ENCODE measurements at places on chromosomes 16 and 17.

GRCh38 chr17:40820228-40820838 is 2.1 kb downstream of the KRT10 start:
- no peak for DNase-seq

DNA sequence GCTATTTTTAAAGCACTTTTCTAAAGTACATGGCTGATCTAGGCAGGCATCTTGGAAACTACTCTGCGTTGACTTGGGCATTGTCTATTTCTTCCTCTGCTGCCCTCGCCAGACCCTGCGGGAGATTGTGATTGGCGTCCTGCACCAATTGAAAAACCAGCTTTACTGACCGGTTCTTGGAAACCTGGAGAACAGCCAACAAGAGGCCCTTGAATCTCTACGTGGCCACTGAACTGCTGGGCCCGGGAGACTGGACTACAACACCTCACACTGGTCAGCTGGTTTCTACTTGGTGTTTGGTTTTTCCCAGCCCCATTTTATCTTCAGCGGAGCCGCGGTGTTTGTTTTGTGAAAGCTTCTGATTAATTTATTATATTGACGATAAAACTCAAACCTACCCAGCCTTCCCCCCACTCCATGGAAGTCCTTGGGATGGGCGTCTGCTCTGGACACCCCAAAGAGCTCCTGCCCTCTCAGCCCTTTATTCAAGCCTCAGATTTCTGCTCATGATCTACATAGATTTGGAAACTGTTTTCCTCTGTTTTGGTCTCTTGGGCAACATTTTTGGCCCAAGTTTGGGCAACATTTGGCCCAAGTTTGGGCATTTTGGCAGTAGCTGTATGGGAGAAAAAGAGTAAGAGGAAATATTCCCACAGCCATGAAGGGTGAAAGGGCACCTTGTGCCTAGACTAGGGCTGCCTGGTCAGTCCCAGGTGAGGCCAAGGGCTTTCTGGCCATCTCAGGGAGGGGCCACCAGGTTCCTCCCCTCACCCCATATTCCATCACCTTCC is 4.7 kb downstream of the MLX start:
- no peak for DNase-seq

- no peak for DNase-seq
Observed at GRCh38 chr17:81517339-81518112, 4.9 kb upstream of the ACTG1 start.

- no peak for DNase-seq
Observed at GRCh38 chr17:21160401-21160800, 33.6 kb downstream of the DHRS7B start.

GRCh38 chr16:41439-42068 is 11.9 kb downstream of the POLR3K start:
- no peak for DNase-seq

GRCh38 chr16:77169650-77170236 is 21.2 kb upstream of the MON1B start:
- DNase-seq: peak; percentile 8

DNA sequence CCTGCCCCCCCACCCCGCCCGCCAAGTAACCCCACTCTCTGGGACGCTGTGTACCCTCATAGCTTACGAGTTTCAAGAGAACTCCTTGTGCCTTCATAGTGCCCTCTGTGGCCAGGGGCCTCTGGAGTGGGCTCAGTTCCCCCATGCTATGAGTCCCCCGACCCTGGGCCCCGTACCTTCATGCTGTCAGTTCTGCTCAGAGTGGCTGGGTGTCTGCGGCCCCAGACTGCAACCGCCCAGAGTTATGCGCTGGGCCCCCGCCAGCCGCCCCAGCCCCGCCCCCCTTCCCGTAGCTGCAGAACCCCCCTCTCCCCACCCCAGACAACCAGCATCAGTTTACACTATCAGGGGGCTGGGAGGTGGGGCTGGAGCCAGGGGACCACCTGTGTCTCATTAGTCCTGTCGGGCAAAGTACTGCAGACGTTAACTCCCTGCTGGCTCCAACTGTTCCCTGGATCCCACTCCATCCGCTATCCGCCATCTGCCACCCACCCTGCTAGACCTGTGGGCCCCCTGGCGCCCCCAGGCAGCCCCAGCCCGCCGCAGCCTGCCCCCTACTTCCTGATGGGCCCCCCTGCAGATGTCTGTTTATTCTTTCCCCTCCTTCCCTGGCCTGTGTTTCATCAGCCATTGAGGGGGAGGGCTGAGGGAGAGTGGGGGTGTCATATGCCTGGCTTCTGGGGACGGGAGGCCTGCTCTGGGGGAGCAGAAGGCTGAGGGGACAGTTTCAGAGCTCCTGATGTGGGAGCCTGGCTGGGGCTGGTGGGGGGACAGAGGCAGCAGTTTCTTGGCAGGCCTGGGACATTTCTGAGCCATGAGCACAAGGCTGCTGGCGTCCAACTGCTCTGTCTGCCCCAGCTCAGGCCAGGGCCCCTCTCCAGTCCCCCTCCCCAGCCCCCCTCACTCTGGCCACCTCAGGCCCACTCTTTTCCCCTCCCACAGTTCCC is at the start of gene MFAP4:
MFAP4 (minus strand) TSS at position 217 of the 947 bp plus-strand sequence; CDS start at position 182, 35 bp downstream.
- no peak for DNase-seq

DNA sequence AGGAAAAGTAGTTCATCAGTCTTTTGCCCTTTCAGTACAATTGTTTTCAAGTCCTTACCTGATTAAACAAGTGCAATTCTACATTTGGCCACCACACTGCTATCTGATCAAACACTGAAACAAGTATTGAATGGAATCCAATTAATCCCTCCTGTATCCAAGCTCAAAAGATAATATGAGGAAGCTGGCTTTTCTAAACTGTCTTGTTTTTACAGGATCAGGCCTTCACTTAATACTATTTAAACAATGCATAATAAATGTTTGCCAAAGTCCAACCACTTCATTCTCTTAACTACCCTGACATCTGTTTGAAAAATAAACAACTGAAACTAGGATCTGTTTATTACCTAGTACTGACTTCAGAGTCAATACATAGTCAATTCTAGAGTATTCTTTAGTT is 131.6 kb downstream of the MRTFB start:
- no peak for DNase-seq

GRCh38 chr16:47018223-47018891 is 44.9 kb upstream of the DNAJA2 start:
- DNase-seq: no peak

DNA sequence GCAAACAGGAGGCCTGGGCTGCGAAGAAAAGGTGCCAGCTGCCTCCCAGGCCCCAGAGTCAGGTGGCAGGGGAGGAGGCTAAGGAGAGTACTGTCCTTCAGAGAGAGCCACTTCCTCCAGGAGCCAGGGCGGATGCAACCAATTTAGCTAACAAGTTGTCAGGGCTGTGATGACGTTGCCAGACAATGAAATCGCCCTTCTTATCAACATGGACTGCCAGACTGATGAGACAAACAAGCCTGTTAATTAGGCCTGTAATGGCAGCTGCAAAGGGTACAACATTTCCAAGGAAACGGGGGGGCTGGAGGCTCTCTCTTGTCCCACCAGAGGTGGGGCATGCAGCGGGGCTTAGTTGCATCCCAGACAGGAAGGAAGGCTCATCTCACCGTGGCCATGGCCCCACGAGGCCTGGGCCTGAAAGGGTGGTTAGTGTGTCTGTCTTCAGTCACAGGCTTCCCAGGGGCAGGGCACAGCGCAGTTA is 111.8 kb downstream of the SDK2 start:
- DNase-seq: no peak

- no peak for DNase-seq
Observed at GRCh38 chr17:8463099-8463498, 27.4 kb downstream of the NDEL1 start.

DNA sequence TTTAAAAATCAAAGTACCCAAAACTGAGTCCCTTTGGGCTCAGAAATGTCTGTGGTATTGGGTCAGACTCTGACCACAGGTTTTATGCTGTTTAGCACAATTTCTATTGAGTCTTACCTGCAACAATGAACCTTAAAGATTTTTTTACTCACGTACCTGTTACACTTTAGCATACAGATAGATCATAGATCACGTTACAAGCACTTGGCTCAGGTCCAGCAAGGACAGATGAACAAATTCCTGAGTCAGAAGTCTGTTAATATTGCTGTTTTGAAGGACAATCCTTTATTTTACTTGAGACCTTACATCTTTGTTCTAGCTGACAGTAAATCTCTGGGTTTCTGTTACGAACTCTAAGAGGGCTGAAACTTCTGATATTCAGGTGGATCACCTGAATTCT is 12.8 kb downstream of the SLC7A6OS start:
- no peak for DNase-seq

GRCh38 chr16:65195998-65196397 is 74.1 kb upstream of the CDH11 start:
- no peak for DNase-seq

GRCh38 chr17:42457107-42457792 is 1.4 kb upstream of the ATP6V0A1 start:
- no peak for DNase-seq

GRCh38 chr17:65820306-65820705 is 258.9 kb upstream of the AXIN2 start:
- DNase-seq: no peak

GRCh38 chr17:2693561-2694380 is 17.8 kb downstream of the CLUH start:
- DNase-seq: no peak

DNA sequence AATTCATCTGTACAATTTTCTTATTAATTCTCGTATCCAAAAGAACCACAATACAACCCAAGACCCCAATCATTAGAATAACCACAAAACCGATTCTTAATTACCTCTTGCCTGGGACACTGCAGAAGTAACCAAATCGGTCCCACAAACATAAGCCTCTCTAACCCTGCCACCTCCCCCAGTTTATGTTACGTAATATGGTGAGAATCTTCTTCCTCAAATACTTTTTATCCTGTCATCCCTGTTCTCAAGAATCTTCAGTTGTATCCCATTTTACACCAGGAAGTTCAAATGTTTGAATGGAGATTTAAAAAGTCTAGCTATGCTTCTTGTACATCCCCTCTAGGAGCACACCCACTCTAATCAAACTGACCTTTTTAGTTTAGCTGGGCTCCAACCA is 269.3 kb upstream of the TBX2 start:
- DNase-seq: no peak

GRCh38 chr17:1454541-1454940 is 1.5 kb downstream of the CRK start:
- DNase-seq: no peak

DNA sequence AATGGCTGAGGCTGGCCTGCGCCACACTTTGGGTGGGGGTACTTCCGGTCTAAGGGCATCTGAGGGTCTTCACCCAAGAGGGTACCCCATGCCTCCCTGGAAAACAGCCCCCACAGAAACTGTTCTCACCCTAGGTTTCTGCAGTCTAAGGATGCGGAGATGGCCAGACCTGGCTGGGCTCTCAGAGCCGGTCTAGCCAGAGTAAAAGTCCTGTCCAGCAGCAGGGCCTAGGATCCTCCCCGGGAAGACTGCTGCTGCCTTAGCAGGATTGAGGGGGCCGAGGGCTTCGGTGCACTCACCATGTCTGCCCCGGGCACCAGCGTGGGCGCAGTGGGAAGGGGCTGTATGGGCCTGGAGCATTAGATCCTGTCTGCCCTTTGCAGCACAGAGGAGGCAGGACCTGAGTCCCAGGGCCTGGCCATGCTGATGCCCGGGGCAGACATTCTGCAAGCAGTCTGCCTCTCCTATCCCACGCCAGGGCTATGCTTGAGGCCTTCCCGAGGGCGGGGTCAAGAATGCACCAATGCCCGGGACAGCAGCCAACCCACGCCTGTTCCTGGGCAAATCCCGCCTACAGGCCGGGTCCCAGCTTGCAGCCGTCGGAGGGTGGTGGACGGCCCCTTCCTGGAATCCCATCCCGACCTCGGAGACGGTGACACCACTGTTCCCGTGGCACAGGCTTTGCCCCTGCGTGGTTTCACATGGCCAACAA is 54.7 kb downstream of the CBFA2T3 start:
- no peak for DNase-seq

DNA sequence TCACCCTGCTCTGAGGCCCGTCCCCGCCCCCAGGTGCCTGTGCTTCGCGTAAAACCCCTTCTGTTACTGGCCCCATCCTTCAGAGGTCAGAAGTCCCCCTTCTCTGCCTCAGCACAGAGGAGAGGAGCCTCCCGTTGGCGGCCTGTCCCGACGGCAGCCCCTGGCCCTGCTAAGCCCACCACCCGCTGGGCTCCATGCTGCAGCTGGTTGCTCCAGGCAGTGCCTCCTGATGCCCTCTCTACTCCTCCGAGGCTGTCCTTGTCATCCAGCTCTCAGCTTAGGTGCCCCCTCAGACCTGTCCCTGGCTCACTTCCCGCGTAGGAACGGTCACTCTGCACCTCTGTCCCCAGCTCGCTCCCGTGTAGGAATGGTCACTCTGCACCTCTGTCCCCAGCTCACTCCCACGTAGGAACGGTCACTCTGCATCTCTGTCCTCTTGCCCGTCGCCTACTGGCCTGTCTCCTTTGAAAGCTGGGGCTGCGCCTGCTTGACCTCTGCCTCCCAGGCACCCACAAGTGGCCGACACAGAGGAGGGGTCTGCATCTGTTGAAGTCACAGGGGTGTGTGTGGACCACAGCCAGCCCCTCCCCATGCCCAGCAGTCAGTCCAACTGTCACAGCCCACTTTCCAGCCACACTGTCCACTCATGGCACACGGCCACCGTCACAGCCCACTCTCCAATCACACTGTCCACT is 31.7 kb upstream of the ZC3H18 start:
- DNase-seq: no peak

DNA sequence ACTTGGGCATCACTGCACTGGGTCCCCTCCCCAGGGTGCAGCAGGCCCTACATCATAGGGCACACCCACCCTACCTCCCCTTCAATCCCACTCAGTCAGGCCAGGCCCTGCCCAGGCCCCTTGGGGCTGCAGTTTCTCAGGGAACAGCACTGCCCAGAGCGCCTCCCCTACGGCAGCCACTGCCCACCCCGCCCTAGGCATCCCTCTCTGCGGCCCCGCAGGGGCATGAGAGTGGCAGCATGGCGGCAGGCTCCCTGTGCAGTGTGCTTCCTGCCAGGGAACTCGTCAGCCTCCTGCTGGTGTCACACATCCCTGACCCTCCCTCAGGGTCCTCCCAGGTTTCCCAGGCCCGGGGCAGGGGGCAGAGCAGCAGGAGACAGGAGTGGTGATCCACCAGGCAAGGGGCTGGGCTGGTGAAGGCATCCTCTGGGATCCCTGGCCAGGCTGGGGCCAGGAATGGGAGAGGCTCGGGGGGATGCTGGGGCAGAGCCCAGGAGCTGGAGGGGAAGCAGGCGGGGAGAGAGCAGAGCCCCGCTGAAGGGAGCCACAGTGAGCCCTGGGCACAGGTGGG is 16.2 kb upstream of the BAHCC1 start:
- DNase-seq: no peak

DNA sequence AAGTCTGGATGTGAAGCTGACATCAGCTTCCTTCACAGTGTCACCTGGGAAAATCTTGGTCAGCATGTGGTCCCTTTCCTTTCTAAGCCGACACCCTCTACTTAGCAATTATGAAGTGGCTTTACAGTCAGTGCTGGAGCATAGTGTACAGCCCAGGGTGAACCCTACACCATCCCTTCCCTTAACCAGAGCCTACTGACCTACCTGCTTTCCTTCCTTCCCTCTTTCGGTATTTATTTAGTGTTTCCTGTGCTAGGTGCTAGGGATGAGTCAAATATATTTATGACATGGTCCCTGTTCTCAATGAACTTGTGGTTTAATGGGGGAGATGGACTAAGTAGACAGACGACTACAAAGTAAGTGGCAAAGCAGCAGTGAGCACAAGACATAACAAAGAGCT is 77.5 kb downstream of the CDK5R1 start:
- no peak for DNase-seq
